ENCODE measurements at places on chromosomes 2 and 18.

GRCh38 chr2:55653255-55653654, 35.8 kb upstream of the PPP4R3B start:
- no peak for DNase-seq

GRCh38 chr2:177717831-177718618, 325.5 kb downstream of the AGPS start:
- no peak for DNase-seq

- DNase-seq: no peak
Observed at GRCh38 chr2:127993659-127994058, 34.2 kb downstream of the SAP130 start.

DNA sequence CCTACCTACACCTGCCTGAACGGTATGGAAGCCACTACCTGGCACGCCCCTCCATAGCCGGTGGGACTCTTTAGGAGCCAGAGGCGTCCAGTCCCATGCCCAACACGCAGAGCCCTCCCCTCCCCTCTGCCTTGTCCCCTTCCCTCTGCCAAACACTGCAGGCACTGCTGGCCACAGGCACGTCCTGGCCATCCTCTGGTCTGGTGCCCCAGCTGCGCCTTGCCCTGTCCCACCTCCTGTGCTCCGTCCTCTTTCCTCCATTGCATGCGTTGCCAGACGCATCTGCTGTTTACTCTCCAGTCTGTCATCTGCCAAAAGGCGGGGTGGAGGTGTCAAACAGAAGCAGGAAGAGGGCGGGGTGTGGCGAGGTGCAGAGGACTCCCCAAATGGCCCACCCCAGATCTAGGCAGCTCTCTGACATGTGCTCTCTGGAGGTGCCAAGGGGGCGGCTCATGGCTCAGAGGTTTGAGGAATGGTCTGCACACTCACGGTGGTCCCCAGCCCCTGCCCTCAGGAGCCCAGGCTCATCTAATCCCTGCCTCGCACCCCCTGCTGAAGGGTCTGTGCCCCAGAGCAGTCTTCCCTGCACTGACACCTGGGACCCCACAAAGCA, 45.1 kb downstream of the HS6ST1 start:
- DNase-seq: no peak

DNA sequence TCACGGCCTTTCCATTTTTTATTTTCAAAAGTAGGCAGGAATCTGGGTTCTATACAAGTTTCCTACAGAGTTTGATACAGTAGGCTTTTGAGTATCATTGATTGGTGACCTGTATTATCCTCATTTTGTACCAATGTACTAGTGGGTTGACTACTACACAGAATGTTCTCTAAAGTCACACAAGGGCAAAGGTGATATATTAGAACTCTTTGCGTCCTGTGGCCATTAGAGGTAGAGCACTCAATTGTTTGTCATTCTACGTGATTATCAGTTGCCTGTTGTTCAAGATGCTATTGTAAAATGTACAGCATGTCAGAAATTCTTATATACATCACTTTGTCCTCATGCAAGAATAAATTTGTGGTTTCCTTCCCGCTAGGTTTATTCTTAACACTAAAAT, 24.8 kb downstream of the WDR75 start:
- no peak for DNase-seq

- DNase-seq: no peak
Observed at GRCh38 chr2:200309296-200310049, 3.0 kb downstream of the SPATS2L start.

GRCh38 chr2:226337941-226338600, 461.5 kb downstream of the IRS1 start:
- no peak for DNase-seq

- no peak for DNase-seq
Observed at GRCh38 chr2:30287190-30287840, 56.0 kb downstream of the LBH start.

GRCh38 chr2:187329586-187329985, 118.5 kb downstream of the CALCRL start:
- no peak for DNase-seq

GRCh38 chr2:200703127-200703925, 108.4 kb upstream of the BZW1 start:
- no peak for DNase-seq

DNA sequence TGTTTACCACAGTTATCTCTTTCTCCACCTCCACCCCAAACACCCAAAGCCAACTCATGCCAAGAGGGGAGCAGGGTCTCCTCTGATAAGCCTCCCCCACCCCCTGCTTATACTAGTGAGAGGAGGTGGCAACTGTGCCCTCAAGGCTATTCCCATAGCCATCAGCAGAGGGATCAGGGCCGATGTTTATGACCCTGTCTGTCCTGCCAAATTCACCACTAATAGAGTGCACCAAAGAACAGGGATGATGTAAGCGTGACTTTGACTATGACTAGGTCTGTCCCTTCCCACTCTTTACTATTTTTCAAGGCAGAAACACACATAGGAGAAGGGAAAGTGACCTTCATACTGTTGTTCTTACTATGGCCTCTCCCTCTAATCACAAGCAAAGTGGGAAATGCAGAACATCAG, 74.6 kb downstream of the CLHC1 start:
- no peak for DNase-seq

GRCh38 chr18:63924551-63924950, 16.8 kb downstream of the SERPINB10 start:
- DNase-seq: no peak

- no peak for DNase-seq
Observed at GRCh38 chr2:168311261-168311910, 64.0 kb upstream of the STK39 start.

DNA sequence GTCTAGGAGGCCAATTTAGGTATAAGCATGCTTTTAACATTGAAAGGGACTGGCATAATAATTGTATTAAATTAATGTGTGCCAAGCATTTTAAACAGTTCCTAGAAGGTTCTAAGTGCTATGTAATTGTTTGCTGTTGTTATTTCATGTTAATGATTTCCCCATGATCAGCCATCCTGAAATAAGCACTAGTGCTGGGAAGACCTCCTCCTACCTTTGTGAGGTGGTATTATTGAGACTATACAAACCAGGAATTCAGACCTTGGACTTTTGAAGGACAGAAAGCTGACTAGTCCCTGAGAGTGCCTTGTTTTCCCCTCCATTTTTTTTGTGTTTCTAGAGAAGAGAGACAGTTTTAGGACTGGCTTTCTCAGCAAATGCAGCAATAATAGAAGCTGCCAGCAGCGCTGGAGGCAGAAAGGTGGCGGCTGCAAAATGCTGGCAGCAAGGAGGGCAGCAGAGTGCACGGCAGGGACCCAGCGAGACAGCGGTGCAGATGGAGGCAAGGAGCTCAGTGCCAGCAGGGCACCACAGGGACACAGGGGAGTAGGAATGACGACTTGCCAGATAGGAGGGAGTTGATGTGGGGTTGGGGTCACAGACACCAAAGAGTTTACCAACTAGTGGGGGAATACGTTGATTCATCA, 25.3 kb downstream of the NABP1 start:
- DNase-seq: no peak

GRCh38 chr2:199130501-199130900, 327.2 kb downstream of the SATB2 start:
- no peak for DNase-seq

GRCh38 chr2:25165992-25166875, 2.1 kb downstream of the POMC start:
- peak; percentile 20 for DNase-seq

DNA sequence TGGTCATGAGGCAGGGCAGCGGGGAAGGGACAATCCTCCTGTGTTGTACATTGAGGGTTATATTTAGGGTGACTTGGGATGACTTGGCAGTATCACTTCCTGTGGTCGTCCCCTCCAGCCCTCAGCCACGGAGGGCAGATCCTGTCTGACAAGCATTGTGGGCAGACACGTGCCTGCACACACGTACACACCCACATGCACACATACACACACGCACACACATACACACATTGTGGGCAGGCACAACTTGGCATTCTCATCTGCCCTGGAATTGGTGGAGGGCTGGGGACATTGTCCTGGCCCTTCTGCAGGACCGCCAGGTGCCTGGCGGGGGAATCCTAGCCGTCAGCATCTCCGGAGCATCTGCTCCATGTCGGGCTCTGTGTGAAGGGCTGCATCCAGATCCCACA, 47.6 kb downstream of the ODC1 start:
- DNase-seq: no peak
